ENCODE measurements at places on chromosomes 13 and 19.
A peak's percentile ranks its signal among the peaks of the same experiment; 100 is the strongest.

GRCh38 chr13:23231241-23231640 lies 50.5 kb downstream of the SGCG start:
- no peak for DNase-seq

DNA sequence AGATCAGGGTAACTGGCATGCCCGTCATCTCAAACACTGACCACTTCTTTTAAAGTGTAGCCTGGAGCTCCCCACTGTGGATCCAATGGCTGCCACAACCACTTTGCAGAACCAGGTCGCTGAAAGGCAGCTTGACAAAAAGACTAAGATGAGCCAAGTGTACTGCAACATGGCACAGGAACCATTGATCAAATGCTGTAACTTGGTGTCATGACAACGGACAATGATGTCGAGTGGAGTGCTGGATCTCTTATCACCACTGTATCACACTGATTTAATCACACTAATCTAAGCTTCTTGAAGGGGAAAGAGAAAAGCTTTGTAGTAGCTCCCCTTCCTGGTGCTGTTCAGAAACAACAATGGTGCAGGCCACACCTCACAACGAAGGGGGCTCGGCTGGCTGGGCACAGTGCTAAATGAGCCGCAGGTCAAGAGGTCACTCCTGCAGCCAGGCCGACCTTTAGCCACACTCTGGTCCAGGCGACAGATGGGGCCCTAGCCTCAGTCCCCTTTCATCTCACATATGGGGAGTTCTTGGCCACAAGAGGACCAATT lies 2.2 kb upstream of the TNFRSF19 start:
- DNase-seq: no peak

GRCh38 chr13:31631071-31631470 lies 108.3 kb upstream of the RXFP2 start:
- DNase-seq: no peak

DNA sequence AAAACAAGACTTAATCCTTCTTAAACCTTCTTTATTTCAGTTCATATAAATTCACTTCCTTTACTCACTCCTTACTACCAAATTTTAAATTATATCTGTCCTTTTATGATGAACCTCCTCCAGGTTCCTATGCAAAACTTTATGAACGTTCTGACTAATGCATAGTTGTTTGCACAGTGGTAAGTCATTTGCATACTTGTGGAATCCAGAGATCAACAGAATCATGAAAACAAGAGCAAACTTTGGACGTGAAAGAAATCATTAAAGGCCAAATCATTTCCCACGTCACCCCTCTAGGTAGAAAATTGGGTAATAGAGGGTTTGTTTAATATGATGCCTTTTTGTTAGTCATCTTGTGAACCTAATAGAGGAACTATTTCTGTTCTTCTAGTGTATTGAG lies 32.3 kb upstream of the MYCBP2 start:
- no peak for DNase-seq

GRCh38 chr19:4851551-4852290 lies 15.7 kb downstream of the PLIN3 start:
- peak; percentile 58 for DNase-seq

GRCh38 chr19:36489920-36490415 lies 607 bp upstream of the ZNF566 start:
- DNase-seq: peak; percentile 94

- peak; percentile 46 for DNase-seq
Measured at GRCh38 chr13:73677048-73677601, 457.1 kb downstream of the KLF12 start.

DNA sequence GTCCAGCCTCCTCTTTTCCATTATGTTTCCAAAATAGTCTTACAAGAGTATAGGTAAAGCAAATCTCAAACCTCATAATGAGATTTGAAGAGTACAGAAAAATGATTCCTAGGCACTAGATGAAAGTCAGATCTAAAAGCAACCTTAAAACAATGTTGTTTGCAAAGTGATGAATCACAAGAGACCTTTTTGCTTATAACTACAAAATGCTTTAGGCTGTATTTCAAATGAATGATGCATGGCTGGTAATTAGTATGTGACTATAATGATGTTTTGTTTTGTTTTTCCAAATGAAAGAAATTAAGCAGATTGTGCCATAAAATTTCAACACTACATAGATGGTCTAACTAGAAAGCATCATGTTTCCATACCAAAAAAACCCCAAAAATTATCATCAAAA lies 272.7 kb downstream of the DIAPH3 start:
- DNase-seq: no peak

DNA sequence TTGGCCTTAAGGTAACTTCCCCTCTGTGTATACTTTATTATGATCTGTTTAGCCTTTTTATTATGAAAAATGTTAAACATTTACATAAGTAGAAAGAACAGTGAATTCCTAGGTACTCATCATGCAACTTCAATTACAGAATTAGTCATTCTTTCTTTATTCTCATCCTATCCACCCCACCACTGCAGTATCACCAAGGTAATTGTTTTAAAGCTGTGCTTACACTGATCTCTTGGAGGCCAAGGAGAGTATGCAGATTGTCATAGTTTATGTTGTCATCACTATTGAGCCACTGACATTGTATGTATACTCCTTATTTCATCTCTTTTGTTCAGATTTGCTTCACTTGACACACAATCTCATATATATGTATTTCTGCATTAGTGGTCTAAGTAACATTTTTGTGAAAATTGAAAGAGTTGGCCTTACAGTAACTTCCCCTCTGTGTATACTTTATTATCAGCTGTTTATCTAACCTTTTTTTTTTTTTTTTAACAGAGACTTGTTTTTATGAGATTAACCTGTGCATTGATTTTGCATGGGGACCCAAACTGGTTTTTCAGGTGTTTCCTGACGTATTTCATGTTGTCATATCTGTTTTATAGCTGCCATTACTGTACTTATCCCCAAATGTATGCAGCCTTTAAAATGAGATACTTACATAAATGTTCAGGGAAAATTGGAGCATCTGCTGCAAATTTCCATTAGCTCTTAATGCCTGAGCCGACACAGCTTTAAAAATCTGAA lies 4.5 kb downstream of the ZNF507 start:
- no peak for DNase-seq

- peak; percentile 11 for DNase-seq
Measured at GRCh38 chr13:20901668-20902437, 693 bp downstream of the XPO4 start.

GRCh38 chr13:76231522-76232167 lies 595.5 kb downstream of the LMO7 start:
- DNase-seq: no peak

DNA sequence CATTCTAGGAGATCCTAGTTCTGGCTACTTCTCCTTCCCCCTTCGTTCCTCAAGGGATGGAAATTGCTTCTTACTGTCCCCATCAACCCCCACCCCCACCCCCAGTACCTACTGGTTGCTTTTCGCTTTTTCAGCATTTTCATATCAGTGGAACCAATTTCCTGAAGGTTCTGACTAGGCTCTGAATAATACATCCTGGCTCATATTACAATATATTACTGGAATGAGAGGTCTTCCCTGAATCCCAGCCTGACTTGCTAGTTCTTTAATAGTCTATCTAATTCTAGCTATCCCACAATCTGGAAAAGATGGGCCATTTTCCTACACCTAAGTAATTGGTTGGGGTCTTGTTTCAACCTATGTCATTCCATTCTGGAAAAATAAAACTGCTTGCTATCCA lies 207.4 kb downstream of the COG6 start:
- no peak for DNase-seq

- DNase-seq: no peak
Measured at GRCh38 chr13:41864658-41865057, 96.3 kb downstream of the VWA8 start.

DNA sequence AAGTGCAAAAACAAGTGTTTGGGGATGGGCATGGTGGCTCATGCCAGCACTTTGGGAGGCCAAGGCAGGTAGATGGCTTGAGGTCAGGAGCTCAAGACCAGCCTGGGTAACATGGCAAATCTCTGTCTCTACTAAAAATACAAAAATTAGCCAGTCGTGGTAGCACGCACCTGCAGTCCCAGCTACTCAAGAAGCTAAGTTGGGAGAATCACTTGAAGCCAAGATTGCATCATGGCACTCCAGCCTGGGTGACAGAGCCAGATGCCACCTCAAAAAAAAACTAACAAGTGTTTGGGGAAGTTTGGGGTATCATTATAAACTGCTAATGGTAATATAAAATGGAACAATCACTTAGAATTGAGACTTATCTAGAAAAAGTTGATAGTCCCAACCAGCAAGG lies 24.6 kb downstream of the XPO4 start:
- no peak for DNase-seq

DNA sequence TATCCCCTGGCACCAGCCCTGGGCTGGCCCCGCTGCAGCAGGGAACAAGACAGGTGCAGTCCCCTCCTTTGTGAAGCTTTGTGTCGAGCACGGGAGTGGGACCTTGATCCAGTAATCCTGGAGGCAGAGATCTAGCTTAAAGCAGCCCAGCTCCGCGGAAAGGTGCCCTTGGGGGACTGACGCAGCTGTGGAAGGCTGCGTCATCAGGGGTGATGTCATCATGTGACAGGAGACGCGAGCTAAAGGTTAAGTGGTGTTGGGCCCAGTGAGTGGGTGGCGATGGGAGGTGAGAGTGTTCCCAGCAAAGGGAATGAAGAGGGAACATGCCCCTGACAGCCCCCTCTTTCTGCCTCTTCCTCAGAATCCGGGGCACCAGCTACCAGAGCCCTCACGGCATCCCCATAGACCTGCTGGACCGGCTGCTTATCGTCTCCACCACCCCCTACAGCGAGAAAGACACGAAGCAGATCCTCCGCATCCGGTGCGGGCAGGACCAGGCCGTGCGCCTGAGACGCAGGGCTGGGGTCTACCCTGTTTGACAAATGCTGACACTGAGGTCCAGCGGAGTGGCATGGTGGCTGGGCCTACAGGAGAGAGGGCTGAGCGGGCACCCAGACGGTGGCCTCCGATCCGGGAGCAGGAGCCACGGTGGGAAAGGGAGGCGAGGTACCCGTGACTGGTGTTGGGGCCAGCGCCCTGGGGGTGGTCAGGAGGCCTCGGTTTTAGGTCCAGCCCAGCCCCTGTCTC lies 2.6 kb downstream of the LHB start:
- no peak for DNase-seq

GRCh38 chr13:44237276-44237767 lies 136.3 kb upstream of the SERP2 start:
- peak; percentile 86 for DNase-seq

DNA sequence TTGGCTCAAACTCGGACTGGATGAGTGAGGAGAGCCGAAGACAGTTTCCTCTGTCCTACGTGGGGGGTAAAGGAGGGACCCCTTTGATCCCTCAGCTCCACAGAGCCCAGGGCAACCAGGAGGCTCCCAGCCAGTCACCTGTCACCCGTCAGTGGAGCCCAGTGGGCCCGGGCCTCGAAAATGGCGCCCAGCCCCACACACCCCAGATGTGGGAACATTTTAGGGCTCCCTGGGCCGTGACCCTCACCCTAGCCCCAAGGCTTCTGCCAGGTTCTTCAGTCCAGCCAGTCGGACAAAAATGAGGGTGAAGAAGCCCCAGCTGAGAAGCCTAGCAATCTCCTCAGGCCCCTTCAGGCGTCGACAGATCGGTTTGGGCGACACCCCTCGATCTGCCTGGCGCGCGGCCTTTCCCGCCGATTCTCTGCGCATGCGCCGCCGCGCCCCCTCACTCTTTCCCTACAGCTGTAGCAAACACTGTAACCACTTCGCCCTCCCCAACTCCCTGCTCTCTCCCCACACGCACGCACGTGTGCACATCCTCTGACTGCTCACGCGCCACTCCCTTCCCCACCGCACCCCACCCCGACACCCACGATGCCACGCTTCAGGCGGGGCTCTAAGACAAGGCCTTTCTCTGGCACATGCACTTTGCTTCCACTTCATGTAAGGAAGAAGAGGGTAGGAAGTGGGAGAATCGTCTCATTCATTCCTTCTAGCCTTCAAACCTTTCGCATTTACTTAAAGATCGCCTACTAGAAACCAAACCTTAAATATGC lies at the start of gene SLC6A16:
SLC6A16 (minus strand) TSS at position 391 of the 776 bp plus-strand sequence. CDS start 13,844 bp downstream, outside the sequence.
- DNase-seq: no peak

- no peak for DNase-seq
Measured at GRCh38 chr13:67841071-67841470, 610.9 kb upstream of the PCDH9 start.

GRCh38 chr13:32214071-32214470 lies 101.1 kb downstream of the ZAR1L start:
- no peak for DNase-seq

DNA sequence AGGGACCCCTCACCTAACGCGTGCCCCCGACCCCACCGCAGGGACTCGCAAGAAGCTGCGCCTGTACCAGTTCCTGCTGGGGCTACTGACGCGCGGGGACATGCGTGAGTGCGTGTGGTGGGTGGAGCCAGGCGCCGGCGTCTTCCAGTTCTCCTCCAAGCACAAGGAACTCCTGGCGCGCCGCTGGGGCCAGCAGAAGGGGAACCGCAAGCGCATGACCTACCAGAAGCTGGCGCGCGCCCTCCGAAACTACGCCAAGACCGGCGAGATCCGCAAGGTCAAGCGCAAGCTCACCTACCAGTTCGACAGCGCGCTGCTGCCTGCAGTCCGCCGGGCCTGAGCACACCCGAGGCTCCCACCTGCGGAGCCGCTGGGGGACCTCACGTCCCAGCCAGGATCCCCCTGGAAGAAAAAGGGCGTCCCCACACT lies 4.7 kb upstream of the MYBPC2 start:
- DNase-seq: peak; percentile 58

GRCh38 chr19:55685776-55686175 lies 10.8 kb downstream of the EPN1 start:
- no peak for DNase-seq

DNA sequence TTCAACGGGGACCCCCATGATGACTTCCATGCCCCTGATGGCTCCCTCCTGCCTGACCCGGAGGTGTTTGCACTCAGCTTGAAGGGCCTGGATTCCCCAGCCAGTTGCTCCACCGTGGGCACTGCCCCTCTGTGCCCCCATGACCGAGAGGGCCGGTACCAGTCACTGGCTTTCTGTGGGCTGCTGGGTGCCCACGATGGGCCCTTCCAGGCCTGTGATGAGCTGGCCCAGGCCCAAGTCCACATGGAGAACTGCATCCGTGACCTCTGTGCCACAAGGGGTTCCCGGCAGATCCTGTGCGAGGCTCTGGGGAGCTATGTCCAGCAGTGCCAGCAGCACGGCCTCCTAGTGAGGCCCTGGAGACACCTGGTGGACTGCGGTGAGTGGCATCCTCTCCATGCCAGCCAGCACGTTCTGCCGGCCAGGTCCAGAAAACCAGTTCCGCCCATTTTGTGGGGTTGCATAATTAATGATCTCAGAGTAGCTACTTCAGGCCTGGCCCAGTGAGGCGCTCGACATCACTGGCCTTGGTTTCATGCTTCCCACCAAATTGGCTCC lies 34.9 kb upstream of the FXYD3 start:
- DNase-seq: no peak

All from fibroblast of upper back skin (primary cell).